ENCODE measurements at places on chromosomes 3 and 15.

- H3K4me1 ChIP-seq, result peaks cover 40% of the 10 kb centered on the region
- H3K4me3 ChIP-seq, result no peak overlapping the region
- H3K27me3 ChIP-seq, result no peaks in the 10 kb centered on the region
- no peak overlapping the region for H3K27ac ChIP-seq
- H3K36me3 ChIP-seq, result peaks cover 2% of the 10 kb centered on the region
Measured at GRCh38 chr3:42122261-42123011, 31.3 kb downstream of the TRAK1 start.

DNA sequence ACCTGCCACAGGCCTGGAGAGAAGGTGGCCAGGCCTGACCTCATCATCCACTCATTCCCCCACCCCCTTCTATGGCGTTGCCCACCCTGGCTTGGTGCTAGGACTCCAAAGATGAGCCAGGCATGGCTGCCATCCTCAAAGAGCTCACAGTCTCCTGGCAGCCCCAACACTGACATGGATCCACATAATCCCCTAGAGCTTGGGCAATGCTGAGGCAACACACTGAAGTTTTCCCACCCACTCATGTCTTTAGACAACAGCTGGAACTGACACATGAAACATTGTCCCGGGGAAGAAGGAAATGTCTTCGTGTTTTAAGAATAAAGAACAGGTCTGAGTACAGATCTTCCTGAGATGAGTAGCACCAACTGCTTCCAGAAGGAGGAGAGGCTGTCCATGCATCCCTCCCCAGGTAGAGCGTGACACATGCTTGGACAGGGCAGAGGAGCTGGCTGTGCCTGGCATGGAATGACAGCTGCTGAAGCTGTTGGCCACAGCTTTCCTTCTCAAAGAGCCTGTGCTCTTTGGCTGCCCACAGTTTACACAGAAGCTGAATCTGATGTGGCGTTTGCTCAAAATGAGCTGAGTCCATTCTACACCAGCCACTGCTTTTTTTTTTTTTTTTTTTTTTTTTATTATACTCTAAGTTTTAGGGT lies 70.1 kb downstream of the HOMER2 start:
- no peak overlapping the region for H3K4me3 ChIP-seq
- no peaks in the 10 kb centered on the region for H3K36me3 ChIP-seq
- no peak for DNase-seq
- H3K27me3 ChIP-seq, result no peaks in the 10 kb centered on the region
- H3K27ac ChIP-seq, result no peak overlapping the region
- no peaks in the 10 kb centered on the region for H3K4me1 ChIP-seq

- peaks cover 6% of the 10 kb centered on the region for H3K27me3 ChIP-seq
- no peak overlapping the region for H3K4me3 ChIP-seq
- H3K36me3 ChIP-seq, result no peaks in the 10 kb centered on the region
- no peak overlapping the region for H3K27ac ChIP-seq
Measured at GRCh38 chr15:98597666-98598065, 50.7 kb upstream of the IGF1R start.

GRCh38 chr3:151248772-151249337 lies 29.5 kb downstream of the P2RY14 start:
- H3K27ac ChIP-seq, result no peak overlapping the region
- no peak for DNase-seq
- H3K36me3 ChIP-seq, result no peaks in the 10 kb centered on the region

GRCh38 chr3:148175214-148175613 lies 522.5 kb upstream of the AGTR1 start:
- H3K27ac ChIP-seq, result no peak overlapping the region
- H3K4me3 ChIP-seq, result no peak overlapping the region
- H3K27me3 ChIP-seq, result no peaks in the 10 kb centered on the region

- no peak for DNase-seq
- peaks cover 30% of the 10 kb centered on the region for H3K4me1 ChIP-seq
- no peak overlapping the region for H3K27ac ChIP-seq
- no peaks in the 10 kb centered on the region for H3K27me3 ChIP-seq
- H3K4me3 ChIP-seq, result no peak overlapping the region
Measured at GRCh38 chr3:15611018-15611417, 9.5 kb downstream of the BTD start.

GRCh38 chr15:68382286-68383007 lies 49.5 kb downstream of the ITGA11 start:
- H3K27me3 ChIP-seq, result no peaks in the 10 kb centered on the region
- H3K36me3 ChIP-seq, result no peaks in the 10 kb centered on the region
- no peak overlapping the region for H3K4me3 ChIP-seq

- DNase-seq, result no peak
- no peaks in the 10 kb centered on the region for H3K27me3 ChIP-seq
- no peaks in the 10 kb centered on the region for H3K4me1 ChIP-seq
- no peak overlapping the region for H3K27ac ChIP-seq
- no peak overlapping the region for H3K4me3 ChIP-seq
Measured at GRCh38 chr15:89967881-89968280, 33.2 kb upstream of the ZNF710 start.

GRCh38 chr3:60456180-60456579 lies 795.1 kb downstream of the FHIT start:
- no peak overlapping the region for H3K27ac ChIP-seq
- DNase-seq, result no peak
- no peaks in the 10 kb centered on the region for H3K36me3 ChIP-seq
- no peaks in the 10 kb centered on the region for H3K27me3 ChIP-seq
- H3K4me3 ChIP-seq, result no peak overlapping the region

- DNase-seq, result no peak
- no peak within 1 kb of the TSS for H3K4me3 ChIP-seq
- H3K27me3 ChIP-seq, result peaks cover 5% of the 10 kb centered on the region
- no peaks in the 10 kb centered on the region for H3K36me3 ChIP-seq
- H3K4me1 ChIP-seq, result no peaks in the 10 kb centered on the region
- H3K27ac ChIP-seq, result no peak within 1 kb of the TSS
Measured at GRCh38 chr3:46612324-46612723, at the start of gene FAM240A. TSS of gene FAM240A (plus strand) at chr3:46612525. CDS start at chr3:46612684, 159 bp downstream.

DNA sequence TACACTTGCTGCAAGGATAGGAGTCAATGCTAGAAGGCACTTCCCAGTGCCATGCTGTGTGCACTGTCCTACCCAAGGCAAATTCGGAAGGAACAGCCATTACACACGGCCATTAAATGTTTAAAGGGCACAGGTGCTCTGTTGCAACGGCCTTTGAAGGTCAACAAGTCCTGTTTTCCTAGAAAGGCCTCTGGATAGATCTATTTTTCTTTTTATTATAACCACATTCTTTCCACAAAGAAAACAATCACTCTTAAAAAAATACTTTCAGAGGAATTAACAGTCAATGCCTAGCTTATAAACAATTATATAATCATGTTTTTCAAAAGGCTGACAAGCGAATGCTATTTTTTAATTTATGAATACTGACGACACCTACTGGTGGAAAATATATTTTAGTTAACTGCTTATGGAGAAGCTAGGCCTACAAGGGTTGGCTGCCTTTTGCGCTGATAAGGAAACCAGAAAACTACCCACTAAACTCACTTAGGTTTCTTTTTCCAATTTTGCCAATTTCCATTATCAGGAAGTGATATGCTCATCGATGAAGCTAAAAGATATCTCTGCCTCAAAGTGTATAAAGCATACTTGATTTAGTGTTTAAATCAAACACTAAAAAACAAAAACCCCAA lies 2.4 kb downstream of the ARHGEF3 start:
- no peak overlapping the region for H3K27ac ChIP-seq
- H3K36me3 ChIP-seq, result no peaks in the 10 kb centered on the region
- H3K4me3 ChIP-seq, result no peak overlapping the region
- DNase-seq, result peak; percentile 77
- peaks cover 32% of the 10 kb centered on the region for H3K4me1 ChIP-seq

GRCh38 chr3:67311440-67311839 lies 313.3 kb downstream of the KBTBD8 start:
- no peaks in the 10 kb centered on the region for H3K27me3 ChIP-seq
- no peak overlapping the region for H3K27ac ChIP-seq
- H3K4me1 ChIP-seq, result no peaks in the 10 kb centered on the region
- no peak for DNase-seq
- no peaks in the 10 kb centered on the region for H3K36me3 ChIP-seq
- H3K4me3 ChIP-seq, result no peak overlapping the region

GRCh38 chr3:67305922-67306321 lies 307.8 kb downstream of the KBTBD8 start:
- no peak for DNase-seq
- no peak overlapping the region for H3K4me3 ChIP-seq
- no peak overlapping the region for H3K27ac ChIP-seq
- no peaks in the 10 kb centered on the region for H3K36me3 ChIP-seq
- no peaks in the 10 kb centered on the region for H3K4me1 ChIP-seq

DNA sequence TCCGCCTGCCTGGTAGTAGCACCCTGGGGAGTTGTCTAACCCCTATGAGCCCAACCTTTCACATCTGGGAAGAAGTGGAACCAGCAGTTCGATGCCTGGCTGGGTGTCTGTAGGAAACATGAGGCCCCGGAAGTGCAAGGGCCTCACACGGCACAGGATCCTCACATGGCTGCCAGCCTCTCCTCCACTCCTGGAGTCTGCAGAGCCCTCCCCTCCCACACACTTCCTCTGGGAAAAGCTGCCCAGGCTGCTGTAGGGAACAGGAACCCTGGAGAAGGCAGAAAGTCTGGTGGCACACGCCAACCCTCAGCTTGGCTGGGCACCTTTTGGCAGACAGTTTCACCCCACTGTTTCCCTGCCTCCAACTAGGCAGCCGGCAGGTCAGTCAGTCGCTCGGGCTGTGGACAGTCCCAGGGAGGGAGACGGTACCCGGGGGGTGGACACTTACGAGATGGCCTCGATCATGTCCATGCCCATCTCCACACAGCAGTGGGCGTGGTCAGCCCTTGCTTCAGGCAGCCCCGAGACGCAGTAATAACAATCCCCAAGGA lies 118.4 kb downstream of the ADCY5 start:
- no peak for DNase-seq
- no peak overlapping the region for H3K4me3 ChIP-seq
- H3K36me3 ChIP-seq, result no peaks in the 10 kb centered on the region
- no peaks in the 10 kb centered on the region for H3K4me1 ChIP-seq
- H3K27ac ChIP-seq, result no peak overlapping the region

GRCh38 chr15:67085237-67085817 lies 19.9 kb downstream of the SMAD3 start:
- H3K4me1 ChIP-seq, result peaks cover 86% of the 10 kb centered on the region
- H3K36me3 ChIP-seq, result peaks cover 3% of the 10 kb centered on the region
- H3K27me3 ChIP-seq, result no peaks in the 10 kb centered on the region
- H3K4me3 ChIP-seq, result no peak overlapping the region
- DNase-seq, result no peak

DNA sequence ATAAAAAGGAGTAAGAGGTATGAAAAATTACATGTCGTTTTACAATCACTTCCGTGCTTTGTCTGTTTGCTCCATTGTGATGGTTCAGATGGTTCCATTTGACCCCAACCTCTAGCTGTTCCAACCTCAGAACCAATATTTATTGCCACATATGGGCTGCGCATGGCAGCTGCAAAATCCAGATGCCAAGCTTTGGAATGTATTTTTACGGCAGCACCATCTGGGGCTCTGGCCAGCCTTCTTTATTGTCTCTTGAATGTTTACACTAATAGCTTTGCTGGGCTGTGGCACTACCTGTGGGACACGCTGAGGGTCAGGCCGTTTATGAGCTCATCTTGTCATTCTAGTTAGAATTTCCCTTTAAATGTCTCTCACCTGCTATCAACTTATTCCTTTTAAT lies 219.8 kb downstream of the ROBO2 start:
- H3K4me1 ChIP-seq, result no peaks in the 10 kb centered on the region
- no peak overlapping the region for H3K27ac ChIP-seq
- no peak for DNase-seq
- H3K4me3 ChIP-seq, result no peak overlapping the region

GRCh38 chr3:160473978-160474377 lies 24.4 kb upstream of the TRIM59 start:
- H3K27me3 ChIP-seq, result peaks cover 24% of the 10 kb centered on the region
- no peak overlapping the region for H3K4me3 ChIP-seq
- no peaks in the 10 kb centered on the region for H3K4me1 ChIP-seq
- no peak overlapping the region for H3K27ac ChIP-seq

DNA sequence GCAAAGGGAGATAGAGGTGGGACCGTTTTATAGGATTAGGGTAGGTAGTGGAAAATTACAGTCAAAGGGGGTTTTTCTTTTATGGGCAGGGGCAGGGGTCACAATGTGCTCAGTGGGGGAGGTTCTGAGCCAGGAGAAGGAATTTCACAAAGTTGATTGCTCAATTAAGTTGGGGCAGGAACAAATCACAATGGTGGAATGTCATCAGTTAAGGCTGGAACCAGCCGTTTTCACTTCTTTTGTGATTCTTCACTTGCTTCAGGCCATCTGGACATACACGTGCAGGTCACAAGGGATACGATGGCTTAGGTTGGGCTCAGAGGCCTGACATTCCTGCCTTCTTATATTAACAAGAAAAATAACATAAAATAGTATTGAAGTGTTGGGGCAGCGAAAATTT lies 453.8 kb downstream of the VGLL3 start:
- DNase-seq, result no peak
- no peaks in the 10 kb centered on the region for H3K27me3 ChIP-seq
- no peaks in the 10 kb centered on the region for H3K4me1 ChIP-seq
- H3K4me3 ChIP-seq, result no peak overlapping the region
- no peak overlapping the region for H3K27ac ChIP-seq

DNA sequence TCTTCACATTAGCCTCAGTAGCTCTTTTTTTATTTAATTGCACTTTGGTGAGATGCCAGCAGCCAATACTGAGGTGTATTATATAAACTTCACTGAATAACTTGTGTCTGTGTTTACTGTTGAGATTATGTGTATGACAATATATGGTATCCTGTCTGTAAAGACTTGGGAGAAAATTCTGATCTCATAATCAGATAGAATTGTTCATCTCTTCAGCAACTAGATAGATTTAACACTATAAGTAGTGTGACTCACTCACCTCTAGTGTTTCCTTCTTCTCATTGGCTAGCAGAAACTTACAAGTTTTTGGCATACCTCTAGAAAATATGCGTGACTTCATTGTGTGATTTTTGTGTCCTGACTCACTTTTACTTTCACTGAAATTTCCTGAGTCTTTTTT lies 67.6 kb upstream of the TGFBR2 start:
- DNase-seq, result peak; percentile 93
- no peaks in the 10 kb centered on the region for H3K36me3 ChIP-seq
- H3K4me3 ChIP-seq, result no peak overlapping the region
- H3K27ac ChIP-seq, result peak overlapping the region; percentile 97
- peaks cover 26% of the 10 kb centered on the region for H3K4me1 ChIP-seq
